ENCODE measurements at places on chromosomes 6 and 20.

DNA sequence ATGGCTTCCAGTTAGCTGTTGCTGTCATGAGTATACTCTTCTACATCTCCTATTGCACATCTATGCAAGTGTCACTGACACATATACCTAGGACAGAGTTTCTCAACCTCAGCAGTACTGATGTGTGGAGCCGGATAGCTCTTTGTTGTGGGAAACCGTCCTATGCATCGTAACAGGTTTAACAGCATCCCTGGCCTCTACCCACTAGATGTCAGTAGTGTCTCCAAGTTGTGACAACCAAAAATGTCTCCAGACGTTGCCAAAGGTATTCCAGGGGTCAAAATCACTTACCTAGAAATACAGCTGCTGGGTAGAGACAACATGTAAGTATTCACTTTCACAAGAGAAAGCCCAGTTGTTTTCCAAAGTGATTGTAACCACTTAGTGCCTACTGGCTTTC, 637.6 kb downstream of the RNF144B start:
- peak; percentile 77 for DNase-seq

DNA sequence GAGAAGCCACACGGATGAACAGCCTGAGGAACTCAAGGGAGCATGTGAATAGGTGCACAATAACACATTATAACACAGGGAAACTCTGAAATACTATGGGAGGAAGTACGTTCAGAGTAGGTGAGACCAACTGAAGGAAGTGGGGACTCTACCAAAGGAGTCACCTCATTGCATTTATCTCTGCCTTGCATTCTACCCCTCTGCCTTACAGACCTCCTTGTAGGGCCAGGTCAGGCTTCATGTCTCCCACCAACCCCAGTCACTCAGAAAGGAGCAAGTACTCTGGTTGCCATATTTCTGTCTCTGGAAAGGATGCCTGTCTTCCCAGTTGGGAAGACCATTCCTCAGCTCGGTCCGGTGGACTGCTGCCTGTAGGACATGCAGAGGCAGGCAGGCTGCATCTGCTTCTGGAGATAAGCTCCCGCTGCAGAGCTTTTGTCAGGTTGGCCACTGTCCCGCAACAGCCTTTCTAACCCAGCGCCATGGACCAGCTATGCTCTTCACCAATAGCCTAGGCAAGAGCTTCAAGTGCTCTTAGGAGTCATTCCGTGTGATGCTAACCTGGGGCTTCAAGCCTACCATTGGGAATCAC, 51.6 kb upstream of the ASIP start:
- DNase-seq, result no peak

GRCh38 chr6:74404366-74404765, 708.4 kb downstream of the CD109 start:
- DNase-seq, result no peak

DNA sequence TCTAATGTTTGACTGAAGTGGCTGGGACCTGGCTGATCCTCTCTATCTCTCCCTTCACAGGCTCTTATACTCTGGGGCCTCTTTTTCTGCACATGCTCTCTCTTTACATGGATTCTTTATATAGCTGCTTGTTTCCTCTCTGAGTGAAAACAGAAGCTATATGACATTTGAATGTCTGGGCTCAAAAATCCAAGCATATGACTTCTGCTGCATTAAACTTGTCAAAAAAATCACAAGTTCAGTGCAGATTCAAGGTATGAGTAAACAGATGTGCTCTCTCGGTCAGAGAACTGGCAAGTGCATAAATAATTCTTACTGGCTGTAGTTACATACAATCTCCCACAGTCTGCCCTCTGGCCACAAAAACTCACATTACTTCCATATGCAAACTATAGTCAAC, 96.6 kb downstream of the LCA5 start:
- no peak for DNase-seq

GRCh38 chr6:16625291-16626265, 135.7 kb downstream of the ATXN1 start:
- DNase-seq, result peak; percentile 22

DNA sequence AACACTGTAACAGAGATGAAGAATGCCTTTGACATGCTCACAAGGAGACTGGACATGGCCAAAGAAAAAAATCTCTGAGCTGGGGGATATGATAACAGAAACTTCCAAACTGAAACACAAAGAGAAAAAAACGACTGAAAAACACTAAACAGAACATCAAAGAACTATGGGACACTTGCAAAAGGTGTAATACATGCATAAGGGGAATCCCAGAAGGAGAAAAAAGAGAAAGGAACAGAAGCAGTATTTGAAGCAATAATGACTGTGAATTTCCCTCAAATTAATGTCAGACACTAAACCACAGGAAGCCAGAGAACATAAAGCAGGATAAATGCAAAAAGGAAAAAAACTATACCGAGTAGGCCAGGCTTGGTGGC, 117.4 kb upstream of the ARID1B start:
- DNase-seq, result no peak

GRCh38 chr6:110390404-110390803, 25.0 kb downstream of the DDO start:
- DNase-seq, result no peak

- DNase-seq, result no peak
Measured at GRCh38 chr20:13285408-13285807, 64.3 kb downstream of the ISM1 start.

DNA sequence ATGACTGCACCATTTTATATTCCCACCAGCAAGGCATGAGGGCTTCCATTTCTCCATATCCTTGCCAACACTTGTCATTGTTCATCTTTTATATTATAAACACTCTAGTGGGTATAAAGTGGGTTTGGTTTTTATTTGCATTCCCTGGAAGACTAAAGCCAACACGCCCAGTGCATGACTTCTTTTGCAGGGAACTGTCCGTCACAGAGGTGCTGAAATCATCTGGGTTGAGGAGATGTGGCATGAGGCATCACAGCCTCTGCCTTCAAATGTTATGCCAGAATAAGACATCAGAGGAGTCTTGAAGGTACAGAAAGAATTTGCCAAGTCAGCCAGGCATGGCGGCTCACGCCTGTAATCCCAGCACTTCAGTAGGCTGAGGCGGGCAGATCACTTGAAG, 29.9 kb upstream of the FAM210B start:
- DNase-seq, result no peak

DNA sequence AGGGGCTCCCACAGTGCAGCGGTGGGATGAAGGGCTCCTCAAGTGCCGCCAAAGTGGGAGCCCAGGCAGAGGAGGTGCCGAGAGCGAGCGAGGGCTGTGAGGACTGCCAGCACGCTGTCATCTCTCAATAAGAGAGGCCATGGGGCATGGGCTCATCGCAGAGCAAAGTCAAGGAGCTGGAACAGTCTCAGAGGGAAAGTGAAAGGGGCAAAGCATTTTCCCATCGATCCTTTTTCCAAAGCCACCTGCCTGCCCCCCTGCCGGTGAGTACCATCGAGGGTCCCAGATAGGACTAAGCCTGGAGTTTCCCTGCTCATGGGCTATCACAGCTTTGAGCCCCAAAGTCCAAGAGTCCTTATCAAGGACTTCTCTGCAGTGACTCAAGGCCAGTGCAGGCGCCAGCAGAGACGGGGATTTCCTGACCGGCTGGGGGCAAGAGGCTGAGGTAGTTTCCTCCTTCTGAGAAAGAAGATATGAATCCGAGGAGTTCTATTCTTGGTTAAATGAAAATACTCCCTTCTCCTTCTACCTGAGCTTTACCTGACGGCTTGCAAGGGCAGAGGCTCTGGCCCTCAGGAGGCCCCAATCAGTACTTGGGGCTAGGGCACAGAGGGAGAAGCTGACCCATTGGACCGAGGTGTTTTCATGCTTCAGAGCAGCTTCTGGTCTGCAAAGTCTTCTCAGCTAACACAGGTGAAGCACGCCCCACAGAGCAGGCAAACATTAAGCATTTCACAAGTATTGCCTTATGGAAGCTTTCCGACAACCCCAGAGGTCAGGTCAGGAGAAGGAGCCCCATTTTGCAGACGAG, 22.6 kb downstream of the ETV7 start:
- DNase-seq, result no peak

GRCh38 chr20:2955257-2955970, 82.1 kb downstream of the PTPRA start:
- no peak for DNase-seq

DNA sequence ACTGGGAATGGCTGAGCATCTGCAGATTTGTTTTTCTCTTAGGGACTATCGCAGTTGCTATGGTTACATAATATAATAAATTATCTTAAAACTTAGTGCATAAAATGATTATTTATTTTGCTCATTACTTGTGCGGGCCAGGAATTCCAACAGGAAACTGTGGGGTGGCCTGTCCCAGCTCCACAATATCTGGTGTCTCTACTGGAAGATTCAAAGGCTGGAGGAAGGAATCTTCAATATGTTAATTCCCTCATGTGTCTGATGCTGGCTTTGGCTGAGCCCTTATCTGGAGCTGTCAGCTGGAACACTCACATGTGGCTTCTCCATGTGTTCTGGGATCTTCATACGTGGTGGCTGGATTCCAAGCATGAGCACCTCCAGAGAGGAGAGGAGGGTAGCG, 23.9 kb upstream of the B3GAT2 start:
- no peak for DNase-seq

- no peak for DNase-seq
Measured at GRCh38 chr20:13418263-13419229, 197.5 kb downstream of the ISM1 start.

DNA sequence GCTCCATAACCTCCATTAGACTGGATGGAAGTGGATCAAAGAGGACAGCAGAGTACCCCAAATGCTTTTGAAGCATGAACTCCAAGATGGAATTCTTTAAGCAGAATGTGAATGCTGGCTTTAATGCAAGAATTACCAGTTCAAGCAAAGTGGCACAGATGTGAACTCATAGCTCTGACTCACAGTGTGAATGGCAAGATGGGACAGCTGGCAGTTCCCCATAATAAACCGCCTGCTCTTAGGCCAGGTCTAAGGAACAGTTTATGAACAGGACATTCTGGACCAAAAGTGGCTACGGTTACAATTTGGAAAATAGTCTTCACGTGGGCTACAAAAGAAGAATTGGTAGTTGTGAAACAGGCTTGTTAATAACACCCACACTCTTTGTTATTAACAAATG, 76.5 kb downstream of the SPTLC3 start:
- DNase-seq, result no peak

GRCh38 chr20:42795111-42795695, 394.5 kb downstream of the PTPRT start:
- DNase-seq, result no peak

DNA sequence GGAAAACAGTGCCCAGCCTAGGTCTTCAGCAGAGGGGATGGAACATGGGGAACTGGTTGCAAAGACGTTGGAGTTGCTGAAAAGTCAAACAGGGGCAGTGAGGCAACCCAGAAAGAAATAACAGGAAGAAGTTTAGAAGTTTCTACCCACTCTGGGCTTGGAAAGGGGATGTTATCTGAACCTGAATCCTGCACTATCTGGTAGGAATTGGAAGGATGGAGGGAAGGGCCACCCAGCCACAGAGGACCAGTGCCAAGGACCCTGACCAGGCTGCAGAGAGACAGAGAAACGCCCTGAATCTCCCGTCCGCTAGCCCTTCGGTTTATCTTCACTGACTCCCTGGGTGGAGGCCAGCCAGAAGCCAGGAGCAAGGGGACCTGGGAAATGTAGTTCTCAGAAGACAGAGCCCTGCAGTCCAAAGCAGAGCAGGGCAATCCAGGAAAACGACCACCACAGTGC, 217.3 kb upstream of the RREB1 start:
- DNase-seq, result no peak

- DNase-seq, result no peak
Measured at GRCh38 chr20:16387666-16388065, 185.6 kb downstream of the KIF16B start.

DNA sequence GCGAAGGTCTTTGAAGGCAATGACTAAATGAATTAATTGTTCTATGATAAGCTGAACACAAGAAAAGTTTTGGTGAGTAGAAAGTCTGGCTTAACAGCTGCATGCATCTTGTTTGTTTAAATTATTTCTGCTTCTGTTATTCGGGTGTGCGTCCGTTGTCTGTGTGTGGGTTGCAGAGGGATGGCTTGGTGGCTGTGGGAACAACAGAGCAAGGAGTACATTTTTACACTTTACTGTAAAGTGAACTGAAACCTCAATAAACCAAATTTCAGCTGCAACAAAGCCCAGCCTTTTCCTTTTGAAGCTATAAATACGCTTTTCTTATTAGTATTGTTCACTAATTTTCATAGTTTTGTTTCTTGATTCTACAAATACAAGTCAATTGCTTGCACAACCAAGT, 3.5 kb upstream of the LAMP5 start:
- no peak for DNase-seq

GRCh38 chr6:32947552-32948465, 5.1 kb downstream of the HLA-DMA start:
- no peak for DNase-seq

DNA sequence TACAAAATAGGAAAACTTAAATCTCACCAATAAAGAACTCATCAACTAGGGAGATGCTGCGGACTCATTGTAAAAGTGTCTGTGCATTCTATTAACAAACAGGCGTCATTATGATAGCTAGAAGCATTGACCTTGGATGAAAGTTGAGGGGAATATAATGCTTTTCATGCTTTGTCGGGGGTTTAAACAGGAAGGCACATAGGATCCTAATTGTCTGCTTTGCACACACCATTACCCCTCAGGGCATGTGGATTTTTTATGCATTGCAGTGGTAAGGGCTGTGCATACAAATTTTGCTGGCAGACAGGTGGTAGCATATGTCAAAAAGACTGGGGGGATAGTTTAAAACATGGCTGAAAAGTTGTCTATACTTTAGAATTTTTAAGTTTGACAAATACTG, 447.9 kb upstream of the PLCB4 start:
- peak; percentile 79 for DNase-seq

- DNase-seq, result no peak
Measured at GRCh38 chr6:123966618-123967017, 163.0 kb downstream of the NKAIN2 start.

- DNase-seq, result no peak
Measured at GRCh38 chr20:25863536-25864325, 167.1 kb upstream of the ZNF337 start.

- no peak for DNase-seq
Measured at GRCh38 chr6:163538331-163538730, 123.8 kb downstream of the QKI start.

DNA sequence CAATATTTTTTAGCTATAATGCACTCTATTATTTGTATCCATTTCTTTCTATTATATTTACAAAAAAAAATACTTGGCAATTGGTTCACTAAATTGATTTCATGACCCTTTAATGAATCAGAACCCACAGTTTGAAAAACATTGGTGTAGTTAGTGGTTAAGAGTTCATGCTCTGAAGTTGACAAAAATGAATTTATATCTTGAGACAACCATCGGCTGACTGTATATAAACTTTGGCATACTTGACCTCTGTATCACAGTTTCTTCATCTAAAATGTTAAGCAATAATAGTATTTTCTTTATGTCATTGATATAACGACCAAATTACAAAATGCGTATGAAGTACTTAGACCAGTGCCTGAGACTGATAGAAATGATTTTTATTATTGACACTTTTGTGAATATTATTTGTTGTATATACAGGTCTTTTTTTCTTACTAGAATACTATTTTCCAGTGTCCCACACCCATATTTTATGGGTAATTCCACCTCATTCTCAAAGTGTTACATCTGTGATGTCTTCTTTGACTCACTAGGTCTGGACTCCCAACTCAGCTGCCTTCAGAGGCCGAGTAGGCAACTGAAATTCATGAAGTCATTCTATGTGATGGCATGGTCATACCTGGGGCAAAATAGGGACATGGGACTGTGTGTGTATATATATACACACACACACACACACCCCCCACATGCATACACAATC, 459.2 kb downstream of the RFPL4B start:
- no peak for DNase-seq
